ENCODE measurements at places on chromosomes 2 and 18.
A peak's percentile ranks its signal among the peaks of the same experiment; 100 is the strongest.

DNA sequence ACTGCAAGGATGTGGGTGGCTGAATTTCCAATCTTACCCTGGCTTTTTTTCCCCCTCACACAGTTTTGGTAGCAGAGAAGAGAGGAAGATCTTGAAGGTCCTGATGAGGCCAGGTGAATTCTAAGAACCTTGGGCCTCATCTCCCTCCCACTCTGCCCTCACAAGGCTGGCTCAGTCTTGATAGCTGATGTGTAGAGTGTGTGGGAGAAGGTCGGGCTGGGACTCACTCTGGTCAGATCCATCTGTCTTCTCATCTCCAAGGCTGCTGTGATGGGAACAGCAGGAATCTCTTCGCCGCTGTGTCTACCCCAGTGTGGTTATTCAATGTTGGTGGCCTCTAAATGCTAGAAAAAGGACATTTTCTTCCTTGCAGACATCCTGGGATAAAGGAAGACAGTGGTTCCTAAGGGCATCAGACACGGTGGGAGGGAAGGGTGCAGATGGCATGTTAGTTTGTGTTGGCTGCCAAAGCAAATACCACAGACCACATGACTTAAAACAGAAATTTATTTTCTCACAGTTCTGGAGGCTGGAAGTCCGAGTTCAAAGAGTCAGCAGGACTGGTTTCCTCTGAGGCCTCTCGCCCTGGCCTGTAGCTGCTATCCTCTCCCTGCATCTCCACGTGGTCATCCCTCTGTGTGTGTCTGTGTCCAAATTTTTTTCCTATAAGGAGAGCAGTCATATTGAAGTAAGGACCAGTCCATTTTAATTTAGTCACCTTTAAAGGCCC is 37.6 kb upstream of the MGAT4A start:
- no peak for DNase-seq

DNA sequence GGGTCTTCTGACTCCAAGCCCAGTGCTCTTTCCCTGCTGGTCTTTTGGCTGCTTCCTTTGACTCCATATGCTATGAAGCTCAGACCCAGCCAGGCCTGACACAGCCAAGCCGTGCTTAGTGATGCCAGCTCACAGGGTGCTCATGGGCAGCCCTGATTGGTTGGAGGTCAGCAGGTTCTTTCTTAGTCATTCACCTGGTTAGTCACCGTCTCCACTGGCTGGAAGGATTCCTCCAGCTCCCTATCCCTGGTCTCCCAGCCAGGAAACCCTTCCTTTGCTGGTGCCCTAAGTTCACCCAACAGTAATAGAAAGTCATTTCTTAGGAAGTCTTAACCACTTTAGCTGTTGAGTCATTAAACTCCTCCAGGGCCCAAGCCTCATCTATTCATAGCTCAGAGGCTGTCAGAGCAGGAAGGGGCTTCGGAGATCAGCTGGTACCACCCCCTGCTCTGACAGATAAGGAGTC is 3.9 kb downstream of the KCNK3 start:
- DNase-seq = no peak

DNA sequence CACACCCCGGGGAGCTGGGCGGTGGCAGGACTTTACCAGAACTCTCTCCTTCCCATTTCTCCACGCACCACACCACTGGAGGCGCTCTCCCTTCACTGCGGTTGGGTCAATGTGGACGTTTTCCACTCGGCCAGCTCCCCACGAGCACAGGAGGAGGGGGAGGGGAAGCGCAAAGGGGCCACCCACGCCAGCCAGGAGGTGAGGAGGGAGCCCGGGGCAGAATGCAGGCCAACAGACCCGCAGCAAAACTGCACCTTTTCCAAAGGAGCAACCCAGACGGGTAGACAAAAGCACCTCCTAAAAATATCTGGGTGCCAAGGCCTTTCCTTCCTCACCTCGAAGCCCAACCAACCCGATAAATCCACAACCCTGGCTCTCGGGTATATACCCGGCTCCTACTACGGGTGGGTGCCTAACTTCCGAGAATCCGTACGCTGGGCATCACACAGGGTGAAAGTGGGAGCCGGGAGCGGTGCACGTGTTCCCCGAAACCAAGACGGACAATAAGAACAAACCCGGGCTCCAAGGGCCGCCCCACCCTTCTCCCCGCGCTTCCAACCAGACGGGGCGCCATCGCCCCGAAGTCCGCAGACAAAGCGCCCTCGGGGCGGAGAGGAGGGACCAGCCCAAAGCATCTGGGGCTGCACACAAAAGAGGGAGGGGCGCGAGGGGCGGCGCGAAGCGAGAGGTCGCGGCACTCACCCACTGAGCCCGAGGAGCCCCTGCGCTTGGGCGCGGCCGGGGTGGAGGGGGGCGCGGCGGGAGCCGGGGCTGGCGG is 1.0 kb downstream of the RTN4 start:
- DNase-seq = peak; percentile 41

DNA sequence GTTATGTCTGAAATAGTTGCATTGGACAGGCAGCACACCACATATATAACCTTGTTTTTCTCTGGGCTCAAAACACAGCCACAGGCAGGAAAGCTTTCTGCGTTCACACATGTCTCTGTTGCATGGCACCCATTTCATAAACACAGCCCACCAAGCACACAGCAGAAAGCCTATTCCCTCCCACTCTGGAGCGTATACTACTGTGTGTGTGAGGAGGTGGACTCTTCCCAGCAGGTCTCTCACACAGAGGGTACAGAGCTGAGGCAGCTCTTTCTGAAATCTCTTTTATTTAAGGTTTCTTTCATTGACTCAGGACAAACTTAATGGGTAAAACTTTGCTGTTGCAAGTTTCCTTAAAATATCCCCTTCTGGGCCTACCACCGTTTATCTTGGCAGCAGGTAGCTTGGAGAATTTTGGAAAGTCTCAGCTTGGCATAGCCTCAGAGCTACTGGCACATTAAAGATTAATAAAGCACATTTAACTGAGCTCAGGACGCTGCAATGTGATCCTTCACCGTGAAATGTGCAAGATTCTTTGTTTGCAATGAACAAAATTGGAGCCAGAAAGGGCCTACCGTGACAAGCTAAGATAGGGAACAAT is 105.1 kb upstream of the NCKAP5 start:
- no peak for DNase-seq

GRCh38 chr2:165582409-165582808 is 112.9 kb downstream of the CSRNP3 start:
- no peak for DNase-seq

GRCh38 chr2:232338759-232339106 is 39.8 kb upstream of the ALPP start:
- DNase-seq = no peak

DNA sequence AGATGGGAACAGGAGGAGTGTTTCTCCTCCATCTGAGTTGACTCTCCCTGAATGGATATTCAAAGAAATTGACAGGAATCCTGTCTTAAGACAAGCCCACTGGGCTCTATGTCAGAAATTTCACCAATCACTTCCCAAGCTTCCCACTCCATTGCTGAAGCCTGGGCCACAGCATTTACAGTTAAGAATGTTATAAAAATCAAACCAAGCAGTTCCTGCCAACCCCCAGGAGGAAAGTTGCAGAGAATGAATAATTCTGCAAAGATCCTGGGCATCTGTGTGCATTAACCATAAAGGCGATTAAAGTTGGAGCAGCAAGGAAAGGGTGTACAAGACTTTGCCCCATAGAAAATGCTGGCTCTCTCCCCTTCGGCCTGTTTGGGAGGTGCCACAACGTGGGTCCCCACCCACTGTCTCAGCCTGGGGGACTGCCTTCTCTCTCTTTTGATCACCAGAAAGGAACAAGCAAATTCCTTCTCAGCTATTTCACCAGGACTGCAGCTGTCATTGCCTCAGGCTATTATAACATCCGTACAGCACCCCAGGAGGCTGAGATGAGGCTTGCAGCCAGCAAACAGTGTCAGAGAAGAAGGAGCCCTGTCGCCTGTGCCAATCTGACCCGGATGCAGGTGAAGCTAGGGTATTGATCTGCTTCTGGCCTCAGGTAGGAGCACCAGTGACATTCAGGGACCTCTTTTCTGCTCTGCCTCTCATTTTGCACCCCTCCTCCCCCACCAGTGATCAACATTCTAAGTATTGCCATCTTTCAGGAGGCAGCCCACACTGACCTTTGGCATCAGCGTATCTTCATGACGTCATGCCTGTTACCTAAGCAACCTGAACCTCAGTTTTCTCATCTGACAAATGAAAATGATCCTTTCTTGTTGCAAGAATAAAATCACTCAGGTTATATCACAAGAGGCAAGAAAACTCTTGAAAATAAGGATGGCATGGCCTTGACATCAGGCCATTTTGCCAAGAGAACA is 219.0 kb downstream of the SH3BP4 start:
- DNase-seq = no peak
